Stimulated activated CD4-positive, alpha-beta T cell treated with anti-CD3 and anti-CD28 coated beads, Interleukin-12 subunit alpha, Interleukin-12 subunit beta, amount 100 ng/mL, for 4 hours (primary cell): ENCODE measurements at places on chromosomes 2 and 18.

- DNase-seq: no peak
Observed at GRCh38 chr2:53509831-53510388, 257.7 kb upstream of the CHAC2 start.

GRCh38 chr18:43620936-43621335 lies 343.6 kb upstream of the SYT4 start:
- DNase-seq: no peak

DNA sequence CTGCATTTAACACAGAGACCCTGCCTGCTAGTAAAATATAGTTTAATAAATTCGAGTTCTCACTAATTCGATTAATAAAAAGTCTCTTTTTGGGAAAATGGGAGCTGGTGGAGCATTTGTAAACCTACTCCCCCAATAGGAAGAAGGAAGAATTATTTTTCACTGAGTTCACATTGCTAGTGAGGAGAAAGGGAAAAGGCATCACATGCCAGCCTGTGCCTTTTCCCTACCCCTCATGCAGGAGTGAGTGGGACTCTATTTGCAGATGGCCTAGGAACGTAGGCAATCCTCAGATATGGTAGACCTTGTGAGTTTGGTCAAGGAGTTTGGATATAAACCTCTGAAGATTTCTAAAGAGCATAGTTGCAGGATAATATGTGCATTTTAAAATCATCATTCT lies 218.4 kb upstream of the TRIB2 start:
- no peak for DNase-seq

GRCh38 chr2:169704160-169704708 lies 10.0 kb downstream of the PHOSPHO2 start:
- no peak for DNase-seq

DNA sequence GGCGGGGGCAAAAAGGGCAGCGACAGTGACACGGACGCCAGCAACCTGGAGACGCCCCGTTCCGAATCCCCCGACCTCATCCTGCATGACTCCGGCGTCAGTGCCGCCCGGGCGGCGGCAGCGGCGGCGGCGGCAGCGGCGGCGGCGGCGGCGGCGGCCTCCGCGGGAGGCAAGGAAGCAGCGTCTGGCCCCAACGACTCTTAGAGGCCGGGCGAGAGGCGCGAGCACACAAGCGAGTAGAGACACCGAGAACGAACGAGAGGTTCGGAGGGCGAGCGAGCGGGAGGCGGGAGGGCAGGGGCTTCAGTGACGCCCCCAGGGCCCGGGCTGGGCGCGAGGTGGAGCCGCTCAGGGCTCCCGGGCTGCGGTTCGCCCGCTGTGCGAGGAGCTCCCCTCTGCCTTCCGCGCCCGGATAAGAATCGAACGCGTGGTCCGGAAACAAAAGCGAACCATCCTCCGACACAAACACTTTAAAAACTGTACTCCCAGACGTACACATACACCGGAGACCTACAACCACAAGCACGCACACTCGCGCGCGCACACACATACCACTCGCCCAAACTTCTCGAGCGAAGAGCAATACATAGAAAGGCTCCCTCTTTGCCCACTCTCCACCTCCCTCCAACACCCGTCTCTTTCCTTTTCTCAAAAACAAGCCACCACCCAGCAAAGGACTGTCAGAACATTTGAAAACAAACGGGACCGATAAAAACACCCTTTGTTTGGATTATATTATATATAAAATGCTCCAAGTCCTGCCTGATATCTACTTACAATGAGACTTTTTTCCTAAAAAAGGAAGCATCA lies 2.8 kb downstream of the SP9 start:
- DNase-seq: no peak

- no peak for DNase-seq
Observed at GRCh38 chr2:216299588-216299987, 72.7 kb downstream of the MARCHF4 start.

DNA sequence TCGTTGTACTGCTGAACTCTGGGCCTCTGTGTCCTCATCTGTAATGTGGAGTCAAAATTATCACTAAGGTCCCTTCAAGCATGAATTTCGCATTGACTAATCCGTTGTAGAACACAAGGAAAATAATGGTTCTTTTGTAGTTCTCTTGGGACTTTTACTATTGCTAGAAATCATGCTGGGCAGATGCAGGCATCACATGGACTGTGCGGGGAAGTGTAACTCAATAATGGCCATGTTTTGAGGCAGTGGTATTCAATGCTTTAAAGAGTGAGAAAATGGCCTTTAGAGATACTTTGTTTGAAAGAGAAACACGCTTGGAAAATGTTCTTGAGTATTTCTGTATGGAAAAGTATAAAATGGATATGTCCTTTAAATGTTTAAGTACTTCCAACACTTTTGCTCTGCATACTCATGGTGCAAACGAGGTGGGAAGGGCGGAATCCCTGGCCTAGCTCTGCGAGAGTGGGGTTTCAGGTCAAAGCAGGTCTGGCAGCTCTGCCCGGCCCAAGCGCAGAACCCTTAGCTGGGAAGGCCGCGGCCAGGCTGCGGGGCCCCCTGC lies 117.3 kb upstream of the MSTN start:
- DNase-seq: no peak

- DNase-seq: no peak
Observed at GRCh38 chr2:175964195-175964594, 37.9 kb downstream of the LNPK start.

GRCh38 chr2:110881908-110882307 lies 149.5 kb downstream of the ACOXL start:
- no peak for DNase-seq

- DNase-seq: no peak
Observed at GRCh38 chr2:176106581-176107539, at the start of gene HOXD11. TSS of gene HOXD11 (plus strand) at chr2:176107280. CDS start at chr2:176107356, 76 bp downstream.

DNA sequence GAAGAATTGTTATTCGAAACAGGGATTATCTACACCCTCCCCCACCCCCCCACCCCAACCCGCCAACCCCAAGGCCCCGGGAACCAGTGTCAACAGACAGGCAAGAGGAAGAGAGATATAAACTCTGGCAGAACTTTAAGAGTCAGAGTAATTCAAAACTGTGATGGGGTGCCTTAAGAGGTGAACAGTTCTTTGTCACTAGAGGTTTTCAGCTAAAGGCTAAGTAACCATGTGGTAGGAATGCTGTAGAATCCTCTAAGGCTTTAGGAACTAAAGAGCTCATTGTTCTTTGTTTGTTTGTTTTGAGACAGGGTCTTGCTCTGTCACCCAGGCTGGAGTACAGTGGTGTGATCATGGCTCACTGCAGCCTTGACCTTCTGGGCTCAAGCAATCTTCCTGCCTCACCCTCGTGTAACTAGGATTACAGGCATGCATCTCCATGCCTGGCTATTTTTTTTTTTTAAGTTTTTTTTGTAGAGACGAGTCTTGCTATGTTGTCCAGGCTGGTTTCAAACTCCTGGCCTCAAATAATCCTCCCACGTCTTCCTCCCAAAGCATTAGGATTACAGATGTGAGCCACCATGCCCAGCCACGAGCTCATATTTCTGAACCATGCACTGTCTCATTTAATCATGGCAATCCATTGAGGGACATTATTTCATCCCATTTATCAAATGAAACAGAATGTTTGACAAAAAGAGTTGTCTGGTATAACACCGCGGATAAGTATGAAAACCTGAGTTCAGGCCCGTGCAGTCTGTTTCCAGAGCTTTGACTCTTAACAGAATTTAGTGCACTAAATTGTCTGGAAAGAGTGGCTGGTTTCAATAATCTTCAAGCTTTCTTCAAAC lies 20.8 kb upstream of the TMEM17 start:
- no peak for DNase-seq

GRCh38 chr18:34729264-34729663 lies 19.2 kb downstream of the DTNA start:
- no peak for DNase-seq

- no peak for DNase-seq
Observed at GRCh38 chr2:8080063-8080462, 601.8 kb upstream of the ID2 start.
